ENCODE measurements at places on chromosomes 3 and 15.
A peak's percentile ranks its signal among the peaks of the same experiment; 100 is the strongest.

DNA sequence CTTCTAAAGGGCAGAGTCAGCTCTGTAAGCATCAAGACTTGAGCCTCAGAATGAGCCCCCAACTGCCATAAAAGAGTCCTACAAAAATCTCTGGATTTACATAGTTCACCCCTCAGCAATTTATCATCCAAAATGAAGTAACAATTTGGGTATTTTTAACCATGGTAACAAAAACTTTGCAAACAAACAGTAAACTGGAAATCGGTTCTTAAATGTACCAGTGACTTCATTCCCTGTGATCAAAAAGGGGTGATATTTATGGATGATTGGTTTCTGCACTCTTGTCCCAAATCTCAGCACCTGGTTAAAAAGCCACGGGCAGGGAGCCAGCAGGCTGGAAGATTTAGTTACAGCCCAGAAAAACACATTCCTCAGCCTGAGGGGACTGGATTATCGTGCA lies 73.6 kb downstream of the TFG start:
- DNase-seq = peak; percentile 7

GRCh38 chr15:90099868-90100831 lies 2.1 kb downstream of the IDH2 start:
- DNase-seq = no peak

DNA sequence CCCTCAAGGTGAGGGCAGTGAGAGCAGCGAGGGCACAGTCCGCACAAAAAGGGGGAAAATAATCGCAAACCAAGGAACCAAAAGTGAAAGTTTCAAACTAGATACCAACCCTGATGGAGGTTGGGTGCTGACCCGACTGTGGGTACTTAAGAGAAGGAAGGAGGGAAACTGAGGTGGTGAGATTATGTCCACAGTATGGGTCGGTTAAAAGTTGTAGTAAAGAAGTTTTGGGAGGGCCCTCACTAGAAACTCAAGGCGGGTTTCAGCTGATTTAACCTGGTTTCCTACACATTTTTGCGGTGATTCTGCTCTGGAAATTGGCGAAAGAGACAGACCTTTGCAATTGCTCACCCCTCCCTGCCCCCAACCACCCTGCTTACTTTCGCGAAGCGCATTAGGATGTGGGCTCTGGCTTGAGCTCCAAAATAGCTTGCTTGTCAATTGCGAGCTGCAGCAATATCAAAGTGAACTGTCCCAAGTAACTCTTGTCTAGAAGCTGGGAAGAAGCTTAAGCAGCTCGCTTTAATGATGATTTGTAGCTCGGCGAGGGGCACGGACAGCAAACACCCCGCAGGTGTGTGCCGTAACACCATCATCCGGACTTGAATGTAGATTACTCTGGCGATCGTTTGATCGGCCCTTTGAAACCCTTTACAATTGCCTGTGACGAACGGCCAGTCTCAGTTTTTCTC lies 15.8 kb downstream of the SOX2 start:
- no peak for DNase-seq

GRCh38 chr3:81048058-81048665 lies 713.3 kb downstream of the GBE1 start:
- DNase-seq = no peak

DNA sequence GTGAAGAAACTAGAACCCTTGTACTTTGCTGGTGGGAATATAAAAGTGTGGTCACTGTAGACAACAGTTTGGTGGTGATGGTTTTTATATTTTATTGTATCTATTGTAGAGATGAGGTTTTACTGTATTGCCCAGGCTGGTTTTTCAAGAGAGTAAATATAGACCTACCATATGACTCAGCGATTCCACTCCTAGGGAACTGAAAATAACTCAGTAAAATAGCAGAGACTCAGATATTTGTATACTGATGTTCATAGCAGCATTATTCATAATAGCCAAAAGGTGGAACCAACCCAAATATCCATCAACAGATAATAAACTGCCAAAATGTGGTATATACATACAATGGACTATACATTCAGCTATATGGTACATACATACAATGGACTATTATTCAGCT lies 68.8 kb upstream of the IL12A start:
- DNase-seq = peak; percentile 14

DNA sequence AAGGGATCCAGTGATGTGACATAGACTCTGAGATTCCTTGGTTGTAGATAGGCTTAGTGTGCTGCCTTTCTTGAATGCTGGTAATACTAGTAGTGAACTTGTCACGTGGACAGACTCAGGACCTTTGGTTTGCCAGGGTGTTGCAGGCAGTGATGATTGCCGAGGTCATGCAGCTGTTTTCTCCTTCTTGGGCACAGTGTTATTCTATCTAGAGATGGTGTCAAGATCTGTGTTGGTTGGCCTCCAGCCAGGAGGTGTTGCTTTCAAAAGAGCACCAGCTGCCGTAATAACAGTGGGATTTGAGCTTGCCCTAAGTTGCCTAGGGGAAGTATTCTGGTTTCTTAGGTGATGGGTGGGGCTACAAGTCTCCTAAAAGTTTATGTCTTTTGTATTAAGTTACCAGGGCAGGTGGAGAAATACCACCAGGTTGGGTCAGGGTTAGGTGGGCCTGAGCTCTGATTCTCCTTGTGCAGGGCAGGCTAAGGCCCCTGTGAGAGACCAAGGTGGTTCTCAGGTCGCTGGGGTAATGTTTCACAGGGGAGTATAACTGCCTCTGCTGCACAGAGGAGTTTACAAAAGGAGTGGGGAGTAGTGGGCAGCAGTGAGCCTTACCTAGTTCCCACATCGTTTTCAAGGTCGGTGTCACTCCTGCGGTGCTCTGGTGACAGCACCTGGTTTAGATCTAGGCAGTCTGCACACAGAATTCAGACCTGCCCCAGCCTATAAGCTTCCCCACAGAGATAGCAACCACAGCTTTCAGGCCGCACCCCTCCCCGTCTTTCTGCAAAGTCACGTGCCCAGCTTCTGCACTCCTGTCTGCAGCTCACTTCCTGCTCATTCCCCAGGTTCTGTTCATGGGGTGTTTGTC lies 350.3 kb downstream of the DOCK3 start:
- no peak for DNase-seq

DNA sequence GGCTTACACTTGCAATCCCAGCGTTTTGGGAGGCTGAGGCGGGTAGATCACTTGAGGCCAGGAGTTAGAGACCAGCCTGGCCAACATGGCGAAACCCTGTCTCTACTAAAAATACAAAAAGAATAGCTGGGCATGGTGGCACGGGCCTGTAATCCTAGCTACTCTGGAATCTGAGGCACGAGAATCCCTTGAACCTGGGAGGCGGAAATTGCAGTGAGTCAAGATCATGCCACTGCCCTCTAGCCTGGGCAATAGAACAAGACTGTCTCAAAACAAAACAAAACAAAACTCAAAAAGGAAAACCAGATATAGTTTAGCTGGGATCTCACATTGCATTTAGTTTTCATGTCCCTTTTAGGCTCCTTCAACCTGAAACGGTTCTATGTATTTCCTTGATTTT lies 2.9 kb upstream of the USP50 start:
- no peak for DNase-seq

- DNase-seq = no peak
These were observed 54.5 kb upstream of the VGLL3 start for GRCh38 chr3:87045473-87045872.

- DNase-seq = peak; percentile 82
These were observed 7.4 kb upstream of the PCOLCE2 start for GRCh38 chr3:142896201-142896755.

- no peak for DNase-seq
These were observed 38.1 kb upstream of the NMNAT3 start for GRCh38 chr3:139715743-139716360.

DNA sequence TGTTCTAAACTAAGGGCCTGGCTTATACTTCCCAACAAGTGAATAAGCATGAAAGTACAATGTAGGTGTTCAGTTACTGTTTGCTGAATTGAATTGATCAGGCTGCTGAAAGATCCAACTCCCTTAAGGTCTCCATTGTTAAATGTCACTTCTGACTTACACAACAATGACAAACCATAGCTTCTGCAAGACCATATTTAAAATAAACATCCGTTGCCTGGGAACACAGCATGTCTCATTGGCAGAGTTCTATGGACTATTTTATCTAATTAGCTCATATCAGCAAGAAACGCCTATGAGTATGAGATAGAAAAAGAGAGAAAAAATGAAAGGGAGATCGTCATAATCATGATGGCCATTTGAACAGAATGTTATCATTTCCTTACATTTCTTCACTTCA lies 605.4 kb downstream of the FGF12 start:
- DNase-seq = no peak

GRCh38 chr3:121649645-121650044 lies 11.1 kb downstream of the HCLS1 start:
- no peak for DNase-seq

DNA sequence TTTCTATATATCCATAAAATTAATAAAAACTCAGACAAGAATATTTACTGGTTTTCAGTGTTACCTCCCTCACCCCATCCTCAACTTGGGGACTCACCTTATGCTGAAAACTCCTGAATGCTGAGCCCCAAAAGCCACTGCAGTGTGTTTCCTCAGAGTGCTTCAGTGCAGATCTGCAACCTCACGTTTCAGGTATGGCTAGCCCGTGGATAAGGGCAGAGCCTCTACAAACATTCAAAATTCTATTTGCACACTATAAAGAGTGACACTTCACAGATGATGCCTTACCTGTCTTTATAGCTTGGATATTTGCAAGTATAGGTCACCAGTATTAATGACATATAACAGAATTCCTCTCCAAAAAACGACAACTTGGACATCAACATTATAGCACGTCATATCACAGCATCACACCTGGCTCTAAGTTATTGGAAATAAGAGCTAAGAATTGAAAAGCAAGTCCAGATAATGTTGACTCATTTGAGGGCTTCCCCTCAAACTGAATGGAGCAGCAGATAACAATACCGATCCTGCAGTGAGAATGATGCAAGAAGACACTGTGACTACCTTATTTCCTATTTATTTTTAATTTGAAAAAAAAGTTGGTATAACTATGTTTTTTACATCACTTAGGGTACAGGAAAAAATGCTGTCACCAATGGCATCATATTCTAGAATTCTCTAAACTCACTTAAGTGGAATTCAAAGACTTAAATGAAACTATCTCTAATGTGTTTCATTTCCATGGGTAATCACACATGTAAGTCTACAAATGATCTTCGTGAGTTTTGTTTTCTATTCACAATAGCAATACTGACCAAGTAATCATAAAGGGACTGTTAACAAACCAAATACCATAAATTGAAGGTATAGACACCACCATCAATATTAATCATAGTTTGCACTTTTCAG lies 40.7 kb upstream of the RSL24D1 start:
- DNase-seq = no peak

- DNase-seq = no peak
These were observed 449.6 kb upstream of the TGFBR2 start for GRCh38 chr3:30156586-30157498.

GRCh38 chr3:128242818-128243601 lies 89.7 kb downstream of the EEFSEC start:
- DNase-seq = no peak

GRCh38 chr3:191350396-191351090 lies 20.2 kb upstream of the UTS2B start:
- DNase-seq = no peak

GRCh38 chr3:195511136-195511535 lies 32.0 kb downstream of the PPP1R2 start:
- DNase-seq = no peak

DNA sequence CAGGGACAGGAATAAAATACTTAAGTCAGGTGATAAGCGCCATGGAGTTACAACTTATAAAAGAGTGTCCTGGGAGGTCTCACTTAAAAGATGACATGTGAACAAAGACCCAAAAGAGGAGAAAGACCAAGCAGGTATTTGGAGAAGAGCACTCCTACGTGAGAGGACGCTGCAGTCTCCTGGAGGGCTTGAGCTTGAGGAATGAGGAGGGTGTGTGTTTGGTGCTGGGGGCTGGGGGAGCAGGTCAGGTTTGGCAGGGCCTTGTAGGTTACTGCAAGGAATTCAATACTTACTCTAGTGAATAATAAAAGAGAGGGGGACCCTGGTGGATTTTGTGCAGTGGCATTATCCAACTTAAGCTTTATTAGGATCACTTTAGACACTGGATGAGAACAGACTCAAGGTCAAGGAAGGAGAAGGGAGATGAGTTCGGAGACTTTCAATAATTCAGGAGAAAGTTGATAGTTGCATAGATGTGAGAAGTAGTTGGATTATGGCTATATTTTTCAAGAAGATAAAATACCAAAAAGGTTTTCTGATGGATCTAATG lies 32.4 kb downstream of the TNIK start:
- no peak for DNase-seq

DNA sequence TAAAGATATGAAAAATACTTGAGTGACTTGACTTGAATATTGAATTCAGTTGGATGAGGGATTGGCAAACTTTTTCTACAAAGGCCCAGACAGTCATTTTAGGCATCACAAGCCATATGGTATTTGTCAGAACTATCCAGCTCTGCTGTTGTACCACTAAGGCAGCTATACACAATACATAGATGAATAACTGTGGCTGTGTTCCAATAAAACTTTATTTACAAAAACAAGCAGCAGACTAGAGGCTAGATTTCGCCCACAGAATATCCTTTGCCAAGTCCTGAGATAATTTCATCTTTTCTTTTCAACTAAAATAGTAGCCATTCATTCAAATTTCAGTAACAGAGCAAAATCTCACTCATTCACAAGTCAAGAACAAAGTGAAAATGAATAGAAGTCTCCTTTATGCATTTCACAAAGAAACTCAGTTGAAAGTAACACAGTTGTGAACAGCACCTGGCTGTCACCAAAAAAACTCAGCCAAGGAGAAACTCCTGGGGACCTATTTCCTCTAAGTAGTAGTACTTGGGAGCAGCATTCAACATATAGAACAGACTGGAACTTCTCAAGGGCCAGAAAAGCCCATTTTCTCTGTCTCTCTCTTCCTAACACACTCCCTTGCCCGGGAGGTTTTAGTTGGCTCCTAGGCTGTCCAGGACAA lies 56.3 kb downstream of the OSBPL10 start:
- no peak for DNase-seq

DNA sequence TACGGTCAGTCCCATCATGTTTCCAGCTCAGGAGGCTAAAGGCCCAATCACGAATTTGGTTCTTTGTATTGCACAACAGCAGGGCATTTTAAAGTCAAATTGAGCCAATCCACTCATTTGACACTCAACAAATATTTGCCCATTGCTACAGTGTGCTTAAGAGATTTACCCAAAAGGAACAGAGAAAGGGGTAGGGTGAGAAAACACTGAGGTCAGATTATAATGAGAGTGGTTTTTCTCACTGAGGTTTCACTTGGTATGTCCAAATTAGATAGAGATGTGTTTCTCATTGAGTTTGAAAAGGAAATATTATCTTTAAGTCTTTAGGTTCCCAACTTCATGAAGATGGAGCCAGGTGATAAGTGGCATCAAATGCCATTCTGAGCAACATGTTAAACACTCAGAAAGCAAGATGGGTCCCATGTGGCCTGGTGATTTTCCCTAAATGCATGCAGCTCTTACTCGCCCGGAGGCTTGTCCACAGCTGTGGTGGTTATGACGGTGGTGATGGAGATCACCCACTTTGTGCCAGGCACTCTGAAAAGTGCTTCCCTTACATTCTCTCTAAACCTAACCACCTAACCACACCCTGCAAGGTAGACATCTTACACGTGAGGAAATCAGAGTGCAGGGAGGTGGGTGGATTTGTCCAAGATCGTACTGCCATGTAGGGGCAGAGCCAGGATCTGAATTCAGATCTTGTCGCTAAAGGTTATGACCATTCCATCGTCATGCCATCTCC lies 31.2 kb upstream of the USP3 start:
- DNase-seq = no peak

- peak; percentile 51 for DNase-seq
These were observed 4.6 kb upstream of the SIN3A start for GRCh38 chr15:75455982-75456531.

GRCh38 chr3:136621628-136622027 lies 130.6 kb downstream of the STAG1 start:
- DNase-seq = no peak

- DNase-seq = no peak
These were observed 7.9 kb downstream of the POPDC2 start for GRCh38 chr3:119652306-119653033.
